ENCODE measurements at places on chromosomes 16 and 17.

GRCh38 chr16:20614186-20615141 is 38.3 kb upstream of the ACSM2B start:
- DNase-seq: no peak

DNA sequence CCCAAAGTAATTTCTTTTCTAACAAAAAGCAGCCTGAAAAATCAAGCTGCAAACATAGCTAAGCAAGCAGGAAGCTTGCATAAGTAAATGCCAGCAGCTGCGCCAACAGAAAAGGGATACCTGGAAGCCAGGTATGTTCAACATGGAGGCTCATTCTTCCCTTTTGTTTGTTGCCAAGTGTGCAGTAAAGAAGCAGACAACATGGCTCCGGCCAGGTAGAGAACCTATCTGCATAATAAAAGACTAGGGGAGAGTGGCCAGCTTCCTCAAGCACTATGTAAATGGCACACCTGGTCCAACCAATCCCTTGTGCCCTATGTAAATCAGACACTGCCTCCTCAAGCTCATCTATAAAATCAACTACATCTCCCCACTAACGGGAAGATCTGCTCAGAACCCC is 1407.0 kb downstream of the CDH11 start:
- no peak for DNase-seq

DNA sequence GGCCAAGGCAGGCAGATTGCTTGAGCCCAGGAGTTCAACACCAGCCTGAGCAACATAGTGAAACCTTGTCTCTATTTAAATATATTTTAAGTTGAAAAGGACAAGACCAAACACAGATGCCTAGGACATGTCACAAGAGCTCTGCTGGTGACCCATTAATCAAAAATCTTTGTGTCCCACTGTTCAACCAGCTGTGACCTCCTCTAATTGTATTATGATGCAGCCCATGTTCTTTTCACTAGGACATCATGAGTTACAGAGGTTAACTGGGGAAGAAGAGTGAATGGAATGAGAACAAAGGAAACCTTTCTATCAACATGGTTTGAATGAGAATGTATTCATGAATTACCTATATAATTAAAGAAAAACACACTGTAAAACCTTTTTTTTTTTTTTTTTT is 7.0 kb downstream of the EFTUD2 start:
- DNase-seq: no peak

DNA sequence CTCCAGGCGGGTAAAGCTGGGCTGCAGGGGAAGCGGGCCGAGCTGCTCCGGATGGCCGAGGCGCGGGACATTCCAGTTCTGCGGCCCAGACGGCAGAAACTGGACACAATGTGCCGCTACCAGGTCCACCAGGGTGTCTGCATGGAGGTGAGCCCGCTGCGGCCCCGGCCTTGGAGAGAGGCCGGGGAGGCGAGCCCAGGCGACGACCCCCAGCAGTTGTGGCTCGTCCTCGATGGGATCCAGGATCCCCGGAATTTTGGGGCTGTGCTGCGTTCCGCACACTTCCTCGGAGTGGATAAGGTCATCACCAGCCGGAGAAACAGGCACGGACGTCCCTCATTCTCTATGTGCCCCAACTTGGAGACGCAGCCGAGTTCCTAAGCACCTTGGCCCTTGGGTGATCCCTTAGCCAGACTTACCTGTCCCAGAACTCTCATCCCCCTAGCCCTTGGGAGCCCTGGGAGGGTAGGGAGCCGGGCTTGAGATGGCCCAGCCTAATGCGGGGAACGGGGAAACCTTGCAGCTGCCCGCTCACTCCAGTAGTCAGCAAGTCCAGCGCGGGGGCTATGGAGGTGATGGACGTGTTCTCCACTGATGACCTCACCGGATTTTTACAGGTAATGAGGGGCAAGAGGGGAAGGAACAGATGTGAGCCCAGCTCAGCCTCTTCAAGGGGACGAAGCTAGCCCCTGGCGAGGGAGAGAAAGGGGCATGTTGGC is 806 bp downstream of the MRM1 start:
- no peak for DNase-seq

DNA sequence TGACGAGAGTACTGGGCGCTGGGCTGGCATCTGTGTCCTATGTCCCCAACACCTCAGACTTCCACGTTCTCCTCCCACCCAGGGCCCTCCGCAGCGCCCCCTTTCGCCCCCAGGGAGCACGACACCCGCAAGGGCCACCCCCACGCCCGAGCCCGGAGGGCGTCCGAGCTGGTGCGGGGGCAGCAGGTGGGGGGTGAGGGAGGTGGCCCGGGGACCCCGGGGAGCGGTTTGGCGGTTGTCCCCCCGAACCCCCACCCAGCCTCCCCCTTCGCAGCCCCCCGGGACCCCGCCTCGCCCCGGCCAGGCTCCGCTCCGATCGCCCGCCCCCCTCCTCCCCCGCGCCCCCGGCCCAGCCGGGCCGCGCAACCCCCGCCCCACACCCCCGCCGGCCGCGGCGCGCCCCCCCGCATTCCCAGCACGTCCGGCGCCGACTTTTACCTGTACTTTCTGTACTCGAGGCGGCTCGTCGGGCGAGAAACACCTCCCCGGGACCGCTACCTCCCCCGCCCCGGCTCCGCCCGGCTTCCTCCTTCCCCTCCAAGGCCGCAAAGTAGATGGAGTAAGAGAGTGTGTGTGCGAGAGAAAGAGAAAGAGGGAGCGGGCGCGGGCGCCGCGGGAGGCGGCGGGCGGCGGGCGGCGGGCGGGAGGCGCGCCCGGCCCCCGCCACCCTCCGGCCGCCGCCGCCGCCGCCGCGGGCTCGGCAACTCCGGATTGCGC is 901 bp downstream of the CDYL2 start:
- DNase-seq: no peak

DNA sequence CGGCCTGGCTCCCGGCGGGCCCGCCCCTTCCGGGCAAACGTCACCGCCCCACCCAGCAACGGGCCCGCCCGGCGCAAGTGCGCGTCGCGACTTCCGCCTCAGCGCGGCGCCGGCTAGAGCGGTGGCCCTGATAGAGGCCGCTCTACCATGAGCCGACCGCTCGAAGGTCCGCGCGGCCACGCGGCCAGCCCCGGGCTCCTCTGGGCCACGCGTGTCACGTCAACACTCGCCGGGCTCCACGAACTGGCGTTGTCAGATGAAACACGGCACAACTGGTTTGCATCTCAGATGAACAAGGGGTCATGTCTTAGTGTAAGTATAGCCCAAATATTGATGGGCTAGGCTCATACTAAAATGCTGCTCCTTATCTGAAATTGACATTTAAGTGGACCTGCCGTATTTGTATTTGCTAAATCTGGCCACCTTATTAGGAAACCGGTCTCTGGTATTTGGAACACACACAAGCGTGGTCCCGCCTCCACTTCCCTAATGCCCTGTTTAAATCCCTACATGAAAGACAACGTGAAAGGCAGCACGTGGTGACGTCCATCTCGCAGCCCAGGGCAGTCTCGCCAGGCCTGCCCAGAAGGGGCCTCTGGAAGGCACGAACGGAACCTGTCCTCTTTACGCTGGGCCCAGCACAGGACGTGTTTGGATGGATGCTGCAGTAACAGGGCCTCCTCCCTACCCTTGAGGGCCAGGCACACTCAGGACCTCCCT is at the start of gene ZNF598:
Gene ZNF598, minus strand, starts transcription at position 31 of the 720 bp plus-strand sequence.
- DNase-seq: peak; percentile 65

- DNase-seq: no peak
Measured at GRCh38 chr17:28549236-28550132, 2.9 kb downstream of the UNC119 start.

DNA sequence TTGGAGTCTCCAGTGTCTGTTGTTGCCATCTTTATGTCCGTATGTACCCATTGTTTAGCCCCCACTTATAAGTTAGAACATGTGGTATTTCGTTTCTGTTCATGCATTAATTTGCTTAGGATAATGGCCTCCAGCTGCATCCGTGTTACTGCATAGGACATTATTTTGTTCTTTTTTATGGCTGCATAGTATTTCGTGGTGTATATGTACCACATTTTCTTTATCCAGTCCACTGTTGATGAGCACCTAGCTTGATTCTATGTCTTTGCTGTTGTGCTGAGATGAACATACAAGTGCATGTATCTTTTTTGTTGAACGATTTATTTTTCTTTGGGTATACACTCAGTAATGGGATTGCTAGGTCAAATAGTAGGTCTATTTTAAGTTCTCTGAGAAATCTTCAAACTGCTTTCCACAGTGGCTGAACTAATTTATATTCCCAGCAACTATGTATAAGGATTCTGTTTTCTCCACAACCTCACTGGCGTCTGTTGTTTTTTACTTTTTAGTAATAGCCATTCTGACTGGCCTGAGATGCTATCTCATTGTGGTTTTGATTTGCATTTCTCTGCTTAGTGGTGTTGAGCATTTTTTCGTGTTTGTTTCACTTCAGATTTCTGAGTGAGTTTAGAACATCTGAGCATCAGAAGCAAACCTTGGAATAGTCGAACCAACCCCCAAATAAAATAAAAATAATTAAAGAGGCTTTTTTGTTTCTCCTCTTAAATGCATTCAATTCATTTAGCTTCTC is 304.7 kb downstream of the ZFHX3 start:
- no peak for DNase-seq

DNA sequence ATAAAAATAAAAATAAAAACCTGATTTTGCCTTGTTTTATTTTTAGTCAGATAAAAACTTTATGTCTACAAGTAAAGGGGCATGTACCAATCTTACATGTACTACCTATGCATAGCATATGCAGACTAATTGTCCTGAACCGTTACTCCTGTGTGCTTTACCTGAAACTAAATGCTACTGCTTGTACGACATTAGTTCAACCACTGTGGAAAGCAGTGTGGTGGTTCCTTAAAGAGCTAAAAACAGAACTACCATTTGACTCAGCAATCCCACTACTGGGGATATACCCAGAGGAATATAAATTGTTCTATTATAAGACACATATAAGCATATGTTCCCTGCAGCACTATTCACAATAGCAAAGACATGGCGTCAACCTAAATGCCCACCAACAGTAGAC is 426.0 kb upstream of the PMFBP1 start:
- no peak for DNase-seq

DNA sequence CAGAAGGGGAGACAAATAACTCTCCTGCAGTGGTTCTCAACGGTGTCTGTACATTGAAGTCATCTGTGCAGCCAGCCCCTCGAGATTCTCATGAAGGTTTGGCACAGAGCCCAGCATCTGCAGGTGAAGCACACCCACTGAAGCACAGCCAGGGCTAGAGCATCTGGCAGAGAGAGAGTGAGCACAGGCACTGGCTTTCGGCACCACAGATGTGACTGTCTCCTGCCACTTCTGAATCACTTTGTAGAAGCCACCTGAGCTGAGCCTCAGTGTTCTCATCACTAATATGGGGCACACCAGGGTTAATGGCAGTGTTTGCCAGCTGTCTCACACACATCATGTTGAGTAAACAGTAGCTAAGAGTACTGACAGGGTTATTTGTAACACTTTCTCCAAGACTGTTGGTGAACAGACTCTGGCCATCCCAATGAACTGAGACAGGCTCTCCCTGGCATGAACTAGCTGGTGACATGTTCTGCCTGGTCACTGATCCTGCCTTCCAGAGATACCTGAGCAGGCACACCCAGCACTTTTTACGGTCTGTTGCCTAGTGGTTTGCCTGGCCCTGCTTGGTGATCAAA is 10.9 kb downstream of the HSPB9 start:
- peak; percentile 27 for DNase-seq

All from RCC 7860 (cell line).